ENCODE measurements at places on chromosomes 3 and 15. TPM values are rescaled to one million over a fixed set of nuclear protein-coding genes. Genes with fewer than 3 reads are reported as not detected.

GASK1A gene
- total RNA-seq, result 16.8 TPM

DNA sequence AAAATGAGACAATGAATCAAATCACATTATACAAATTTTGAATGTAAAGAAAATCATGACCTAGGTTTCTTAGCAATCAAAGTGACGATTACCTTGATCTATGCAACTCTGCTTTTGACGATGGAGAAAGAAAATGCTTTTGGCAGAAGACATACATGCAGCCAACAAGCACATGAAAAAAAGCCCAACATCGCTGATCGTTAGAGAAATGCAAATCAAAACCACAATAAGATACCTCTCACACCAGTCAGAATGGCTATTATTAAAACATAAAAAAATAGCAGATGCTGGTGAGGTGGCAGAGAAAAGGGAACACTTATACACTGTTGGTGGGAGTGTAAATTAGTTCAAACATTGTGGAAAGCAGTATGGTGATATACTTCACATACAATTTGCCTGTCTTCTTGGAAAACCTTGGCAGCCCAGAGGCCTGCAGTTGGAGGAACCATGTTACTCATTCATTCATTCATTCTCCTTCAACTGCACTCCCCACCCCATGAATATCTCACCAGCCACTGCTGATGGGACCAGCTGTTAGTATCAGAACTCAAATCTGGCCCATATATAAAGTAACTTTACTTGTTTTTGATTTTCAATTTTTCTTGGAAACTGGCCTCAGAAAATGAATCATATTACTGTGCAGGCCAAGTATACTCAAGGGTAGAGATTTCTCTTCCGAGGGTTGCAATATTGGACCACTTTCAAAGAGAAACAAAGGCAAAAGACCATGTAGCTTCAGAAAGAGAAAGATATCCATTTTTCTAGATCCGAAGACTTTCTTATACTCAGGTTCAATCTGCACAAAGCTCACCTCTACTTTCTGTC lies 358.6 kb upstream of the ARHGEF26 start:
- no peak overlapping the region for H3K27ac ChIP-seq
- H3K4me3 ChIP-seq, result no peak overlapping the region
- no peaks in the 10 kb centered on the region for H3K36me3 ChIP-seq

DUOXA2 gene
- not detected for total RNA-seq

DNA sequence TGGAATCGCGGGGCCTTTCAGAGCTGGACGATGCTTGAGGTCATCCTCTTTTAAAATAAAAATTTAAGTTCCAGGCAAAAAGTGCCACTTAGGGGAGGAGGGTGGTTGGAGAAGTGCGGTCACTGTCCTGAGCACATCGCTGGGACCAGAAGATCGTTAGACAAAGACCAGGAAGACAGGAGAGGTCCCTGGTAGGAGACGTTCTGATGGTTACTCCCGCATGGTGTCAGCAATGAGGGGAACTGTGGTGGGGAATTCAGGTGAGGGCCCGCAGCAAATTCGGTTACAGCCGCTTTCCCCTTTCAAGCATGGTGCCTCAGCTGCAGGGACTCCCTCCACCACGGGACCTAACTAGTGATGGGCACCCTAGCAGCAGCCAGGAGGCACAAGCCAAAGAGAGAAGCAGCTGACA lies 1.0 kb upstream of the ISY1 start:
- H3K4me1 ChIP-seq, result peaks cover 27% of the 10 kb centered on the region
- DNase-seq, result no peak
- peaks cover 3% of the 10 kb centered on the region for H3K36me3 ChIP-seq
- peak overlapping the region; percentile 92 for H3K27ac ChIP-seq
- peak overlapping the region; percentile 87 for H3K4me3 ChIP-seq

RPL15 gene
- total RNA-seq, result 1,128 TPM

SRGAP3 gene
- 10.9 TPM for total RNA-seq

GP9 gene
- total RNA-seq, result not detected

ZMYND10 gene
- 1.3 TPM for total RNA-seq

- no peaks in the 10 kb centered on the region for H3K4me1 ChIP-seq
- no peaks in the 10 kb centered on the region for H3K36me3 ChIP-seq
- no peaks in the 10 kb centered on the region for H3K27me3 ChIP-seq
- no peak for DNase-seq
- no peak overlapping the region for H3K27ac ChIP-seq
Observed at GRCh38 chr15:36632226-36632625, 52.8 kb downstream of the CDIN1 start.

DNA sequence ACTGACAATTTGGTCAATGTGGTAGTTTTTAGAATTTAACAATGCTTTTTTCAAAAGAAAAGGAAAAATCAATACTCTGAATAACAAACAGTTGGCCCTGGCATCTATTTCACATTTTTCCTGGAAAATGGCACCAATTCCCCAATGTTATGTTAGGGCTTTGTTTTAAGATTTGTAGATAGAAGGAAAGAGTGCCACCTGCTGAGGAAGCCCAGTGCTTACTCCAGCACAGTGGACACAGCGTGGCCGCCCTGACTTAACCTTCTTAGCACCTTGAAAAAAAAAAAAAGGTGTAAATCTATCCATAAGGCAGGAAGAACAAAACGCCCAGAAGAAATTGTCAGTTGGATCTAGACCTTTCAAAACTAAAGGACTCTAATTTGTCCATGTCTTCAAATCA lies 110.7 kb upstream of the CNTN4 start:
- no peaks in the 10 kb centered on the region for H3K4me1 ChIP-seq
- H3K27ac ChIP-seq, result no peak overlapping the region
- no peak overlapping the region for H3K4me3 ChIP-seq
- DNase-seq, result peak; percentile 37
- no peaks in the 10 kb centered on the region for H3K36me3 ChIP-seq

DNA sequence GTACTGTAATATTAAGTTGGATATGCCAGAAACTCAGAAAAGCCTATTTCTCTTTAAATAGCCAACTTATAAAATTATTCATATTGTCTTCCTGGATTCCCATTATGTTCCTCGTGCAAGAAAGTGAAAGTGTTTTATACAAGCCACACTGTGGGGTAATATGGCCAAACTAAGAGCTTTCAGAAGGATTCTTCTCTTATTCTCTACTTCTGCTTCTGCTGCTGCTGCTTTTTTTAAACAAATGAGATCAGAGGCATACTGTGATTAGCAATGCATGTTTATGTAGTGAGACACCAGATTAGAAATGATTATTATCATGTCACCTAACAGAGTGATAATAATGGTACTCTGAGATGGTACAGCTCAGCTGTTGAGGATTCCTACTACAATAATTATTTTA lies 1026.5 kb upstream of the CFAP20DC start:
- H3K27ac ChIP-seq, result no peak overlapping the region
- H3K4me3 ChIP-seq, result no peak overlapping the region
- H3K4me1 ChIP-seq, result no peaks in the 10 kb centered on the region
- H3K36me3 ChIP-seq, result no peaks in the 10 kb centered on the region

GP5 gene
- not detected for total RNA-seq

DNA sequence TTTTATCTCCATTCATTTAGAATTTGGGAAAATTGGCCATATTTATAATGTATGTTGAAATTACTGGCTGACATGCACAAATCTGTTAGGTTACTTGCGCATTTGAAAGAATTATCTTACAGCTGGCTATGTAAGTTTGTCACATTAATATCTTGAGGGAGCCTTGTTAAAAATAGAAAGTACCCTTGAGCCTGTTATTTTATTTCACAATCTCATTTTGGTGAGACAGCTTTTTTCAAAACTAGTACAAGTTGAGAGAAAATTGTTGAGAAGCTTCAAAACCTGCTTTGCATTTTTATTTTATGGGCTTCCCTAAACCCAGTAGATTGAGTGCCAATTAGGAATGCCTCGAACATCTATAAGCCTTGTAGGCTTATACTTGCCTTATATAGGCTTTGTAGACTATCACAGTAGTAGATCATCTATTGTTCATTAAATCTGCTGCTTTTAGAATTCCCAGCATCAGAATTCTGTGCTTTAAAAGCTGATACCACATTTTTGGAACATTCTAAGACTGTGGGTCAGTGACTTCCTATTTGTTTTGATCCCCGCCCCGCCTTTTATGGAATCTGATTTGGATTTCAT lies 6.3 kb downstream of the IDH3A start:
- no peaks in the 10 kb centered on the region for H3K27me3 ChIP-seq
- peaks cover 5% of the 10 kb centered on the region for H3K36me3 ChIP-seq
- H3K4me3 ChIP-seq, result no peak overlapping the region
- DNase-seq, result no peak
- H3K27ac ChIP-seq, result no peak overlapping the region
- H3K4me1 ChIP-seq, result peaks cover 4% of the 10 kb centered on the region

Data from body of pancreas (tissue), 4 donors.